Activated T-helper 17 cell treated with anti-CD3 and anti-CD28 coated beads, Interleukin-2, amount 50 U/mL, for 72 hours (primary cell): ENCODE measurements at places on chromosomes 6 and 20. TPM values are rescaled to one million over a fixed set of nuclear protein-coding genes. Genes with fewer than 3 reads are reported as not detected.

EDN3 gene
- not detected for total RNA-seq

- peak; percentile 72 for ATAC-seq
Measured at GRCh38 chr6:40436685-40437604, 150.2 kb downstream of the LRFN2 start.

TCEA2 gene
- total RNA-seq, result 52.0 TPM

GRCh38 chr6:5478380-5478779, 217.1 kb downstream of the FARS2 start:
- no peak for ATAC-seq

HLA-DRB5 gene
- 1.5 TPM for total RNA-seq

DNA sequence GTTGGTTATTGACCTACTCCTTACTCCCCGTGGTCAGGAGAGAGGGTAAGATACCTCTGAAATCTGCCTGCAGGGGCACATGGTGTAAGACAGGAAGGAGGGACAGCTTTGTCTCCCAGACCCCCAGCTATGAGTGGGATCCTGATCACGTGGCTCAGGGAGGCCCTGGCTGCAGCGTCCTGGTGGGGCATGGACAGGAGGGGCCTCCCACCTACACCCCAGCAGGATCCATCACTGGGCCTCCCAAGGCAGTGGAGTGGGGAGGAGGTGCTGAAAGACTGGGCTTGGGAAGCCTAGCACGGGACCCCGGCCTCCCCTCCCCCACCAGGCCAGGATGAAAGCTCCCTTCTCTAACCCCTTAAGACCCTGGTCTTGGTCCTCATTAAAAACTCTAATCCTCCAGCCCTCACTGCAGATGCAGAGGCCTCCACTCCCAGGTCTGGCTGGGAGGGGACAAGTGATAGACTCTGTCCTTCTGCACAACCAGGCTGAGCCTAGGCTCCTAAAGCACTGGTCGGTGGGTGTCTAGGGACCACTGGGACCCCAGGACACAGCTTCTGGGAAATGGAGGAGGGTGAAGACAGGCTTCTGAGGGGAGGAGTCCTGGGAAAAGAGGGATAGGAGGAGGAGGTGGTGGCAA, 29.6 kb upstream of the VEGFA start:
- no peak for ATAC-seq

GRCh38 chr20:43916073-43916880, 1.6 kb downstream of the TOX2 start:
- peak; percentile 42 for ATAC-seq

- peak; percentile 72 for ATAC-seq
Measured at GRCh38 chr6:31651602-31652191, 764 bp downstream of the BAG6 start.

EMILIN3 gene
- not detected for total RNA-seq
